ENCODE measurements at places on chromosomes 6 and 20.
A peak's percentile ranks its signal among the peaks of the same experiment; 100 is the strongest.

DNA sequence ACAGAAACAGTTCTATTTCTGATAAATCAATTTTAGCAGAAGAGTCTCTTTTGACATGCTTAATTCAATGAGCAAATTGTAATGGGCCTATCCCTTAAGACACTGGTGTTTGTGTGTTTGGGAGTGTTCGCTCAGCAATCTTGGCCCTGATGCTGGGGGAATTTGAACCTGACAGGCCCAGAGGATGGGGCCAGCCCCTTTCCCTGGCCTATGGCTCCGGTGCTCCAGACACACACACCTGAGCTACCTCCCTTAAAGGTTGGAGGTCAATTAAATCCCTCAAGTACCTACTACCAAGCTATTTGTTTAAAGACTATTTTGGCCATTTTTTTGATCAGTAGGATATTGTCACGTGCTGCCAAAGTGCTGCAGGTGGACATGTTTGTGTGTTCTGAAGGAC lies 549.3 kb downstream of the PRKN start:
- DNase-seq, result no peak

DNA sequence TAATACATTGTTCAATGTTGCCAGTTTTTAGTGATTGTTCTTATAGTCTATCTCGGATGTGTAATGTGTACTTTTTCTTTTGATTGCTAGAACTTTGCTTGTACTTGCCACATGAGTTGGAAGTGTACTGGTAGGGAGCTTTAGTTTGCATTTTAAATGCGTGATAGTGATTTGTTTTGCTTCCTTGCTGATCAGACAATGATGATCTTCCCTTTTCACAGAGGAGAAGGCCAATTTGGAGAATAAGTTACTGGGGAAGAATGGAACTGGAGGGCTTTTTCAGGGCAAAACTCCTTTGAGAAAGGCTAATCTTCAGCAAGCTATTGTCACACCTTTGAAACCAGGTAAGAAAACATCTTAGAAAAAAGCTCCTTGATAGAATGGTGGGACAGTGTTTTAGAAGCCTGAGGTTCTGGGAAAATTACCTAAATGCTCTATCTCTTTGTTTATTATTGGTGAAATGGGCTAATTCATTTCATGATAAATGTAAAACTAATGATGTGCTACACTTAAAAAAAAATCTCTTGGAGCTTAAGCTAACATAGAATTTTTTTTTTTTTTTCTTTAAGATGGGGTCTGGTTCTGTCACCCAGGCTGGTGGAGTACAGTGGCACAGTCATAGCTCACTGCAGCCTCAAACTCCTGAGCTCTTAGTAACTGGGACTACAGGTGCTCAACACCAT lies 20.9 kb downstream of the TPX2 start:
- DNase-seq, result no peak

DNA sequence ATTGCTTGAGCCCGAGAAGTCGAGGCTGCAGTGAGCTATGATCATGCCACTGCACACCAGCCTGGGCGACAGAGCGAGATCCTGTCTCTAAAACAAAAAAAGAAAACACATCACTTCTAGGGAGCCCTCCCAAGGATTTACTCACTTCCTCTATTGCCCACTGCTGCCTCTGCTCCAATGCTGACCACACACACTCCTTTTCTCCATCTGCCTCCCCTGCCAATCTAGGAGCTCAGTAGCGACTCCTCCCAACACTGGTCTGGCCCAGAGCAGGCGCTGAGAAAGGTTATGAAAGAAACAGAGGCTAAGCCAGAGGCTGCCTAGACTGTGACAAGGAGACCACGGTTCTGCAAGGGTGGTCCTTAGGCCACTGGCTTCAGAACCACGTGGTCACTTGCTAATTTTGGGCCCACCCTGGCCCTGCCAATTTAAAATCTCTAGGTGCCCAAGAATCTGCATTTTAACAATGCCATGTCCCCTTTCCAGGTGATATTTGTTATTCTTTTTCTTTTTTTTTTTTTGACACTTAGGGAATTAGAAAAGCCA lies 1.3 kb upstream of the E2F1 start:
- peak; percentile 18 for DNase-seq

GRCh38 chr20:54323227-54323734 lies 115.4 kb downstream of the PFDN4 start:
- no peak for DNase-seq

- DNase-seq, result no peak
Observed at GRCh38 chr6:108706649-108707048, 141.6 kb upstream of the ARMC2 start.

GRCh38 chr6:11769811-11770545 lies 8.6 kb downstream of the ADTRP start:
- DNase-seq, result no peak

DNA sequence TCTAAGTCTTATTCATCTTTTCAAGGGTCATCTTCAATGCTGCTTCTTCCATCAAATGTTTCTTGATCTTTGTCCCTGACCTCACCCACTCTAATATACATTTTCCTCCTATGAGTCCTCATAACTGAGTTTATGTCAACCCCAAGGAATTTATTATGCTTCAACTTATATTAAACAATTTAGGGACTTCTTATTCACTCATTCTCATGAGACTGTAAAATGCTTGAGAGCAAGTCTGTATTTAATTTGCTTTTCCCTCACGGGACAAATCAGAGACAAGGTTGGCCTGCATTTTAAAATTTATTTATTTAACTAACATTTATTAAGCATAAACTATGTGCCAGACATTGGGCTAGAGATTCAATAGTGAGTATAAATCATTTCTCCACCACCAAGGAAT lies 312.0 kb upstream of the NT5E start:
- DNase-seq, result no peak

GRCh38 chr6:31007694-31008093 lies 2.6 kb upstream of the MUC22 start:
- DNase-seq, result peak; percentile 77

DNA sequence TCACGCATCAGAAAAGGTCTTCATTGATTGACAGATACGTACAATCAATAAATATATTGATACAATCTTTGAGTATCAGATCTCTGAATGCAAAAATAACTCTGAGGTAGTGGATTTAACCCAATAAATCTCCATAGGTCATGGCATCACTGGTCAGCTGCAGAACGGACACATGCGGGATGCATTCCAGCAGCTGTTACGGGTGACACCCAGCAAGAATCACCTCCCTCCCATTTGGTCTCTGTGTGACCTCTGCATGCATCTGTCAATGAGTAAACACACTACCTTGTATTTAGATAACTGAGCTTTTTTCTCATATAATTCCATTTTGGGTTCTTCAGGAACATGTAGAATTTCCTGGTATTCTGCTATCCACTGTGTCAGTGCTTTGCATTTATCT lies 285.4 kb downstream of the SYNE1 start:
- no peak for DNase-seq

DNA sequence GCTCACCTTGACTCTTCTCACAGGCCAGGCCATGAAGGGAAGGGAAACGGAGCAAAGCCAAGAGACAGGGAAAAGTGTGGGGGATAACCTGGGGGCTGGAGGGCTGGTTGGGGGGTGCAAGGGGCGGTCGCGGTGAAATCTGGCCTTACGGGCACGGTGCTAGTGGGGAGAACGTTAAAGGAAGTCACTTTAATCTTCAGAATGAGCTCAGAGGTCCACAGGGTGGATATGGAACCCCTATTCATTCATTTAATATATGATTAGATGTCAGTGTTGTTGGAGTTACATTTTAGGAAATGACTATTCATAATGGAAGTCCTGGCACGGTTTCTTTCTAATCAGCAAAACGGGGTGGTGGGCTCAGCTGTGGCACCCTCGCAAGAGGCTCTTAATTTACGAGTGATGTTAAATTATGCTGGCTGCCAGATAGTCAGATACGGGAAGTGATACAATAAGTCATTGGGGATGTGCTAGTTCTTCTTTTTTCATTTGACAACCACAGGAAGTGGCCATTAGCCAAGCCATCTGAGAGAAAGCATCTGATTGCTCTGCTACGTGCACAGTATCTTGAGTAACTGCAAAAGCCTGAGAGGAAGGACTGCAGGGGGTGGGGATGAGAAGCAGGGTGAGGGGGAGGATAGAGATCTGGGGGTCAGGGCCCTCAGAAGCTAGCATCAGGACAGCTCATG lies 253.0 kb downstream of the QKI start:
- no peak for DNase-seq

GRCh38 chr20:24432046-24432442 lies 37.4 kb upstream of the SYNDIG1 start:
- DNase-seq, result peak; percentile 68

DNA sequence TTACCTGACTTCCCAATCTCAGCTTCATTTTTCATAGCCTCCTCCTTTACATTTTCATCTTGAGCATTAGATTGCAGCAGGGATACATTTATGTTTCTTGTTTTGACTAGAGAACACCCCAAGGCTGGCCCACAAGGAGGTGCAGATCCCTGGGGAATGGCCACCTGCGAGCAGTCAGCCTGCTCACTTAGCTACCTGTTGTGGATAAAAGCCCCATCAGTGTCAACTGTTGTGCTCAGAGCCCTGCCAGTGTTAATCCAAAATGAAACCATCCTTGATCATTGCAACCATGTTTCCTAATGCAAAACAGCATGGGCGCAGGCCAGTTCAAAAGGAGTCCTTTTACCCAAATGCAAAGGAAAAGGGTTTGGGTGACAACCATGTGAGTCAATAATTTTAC lies 50.8 kb downstream of the CNR1 start:
- DNase-seq, result no peak

DNA sequence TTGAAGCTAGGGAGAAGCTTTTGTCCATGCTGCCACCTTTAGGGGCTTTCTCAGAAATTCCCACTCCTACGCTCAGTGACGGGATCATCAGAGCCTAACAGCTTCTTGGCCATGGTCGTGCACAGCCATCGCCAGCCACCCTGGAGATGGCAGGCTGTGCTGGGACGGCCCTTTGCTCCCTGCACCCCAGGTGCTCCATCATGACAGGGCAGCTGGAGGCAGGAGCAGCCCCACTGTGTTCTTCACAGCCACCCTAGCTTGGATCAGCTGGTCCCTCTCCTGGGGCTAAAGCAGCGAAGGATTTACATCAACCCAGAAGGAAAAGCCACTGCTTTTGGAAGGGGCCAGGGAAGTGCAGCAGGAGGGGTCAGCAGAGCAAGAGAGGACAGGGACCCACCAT lies 235.9 kb downstream of the LY86 start:
- no peak for DNase-seq

GRCh38 chr6:169722362-169723199 lies 1.7 kb downstream of the PHF10 start:
- peak; percentile 69 for DNase-seq

- DNase-seq, result peak; percentile 76
Observed at GRCh38 chr6:160455541-160456213, 107.5 kb downstream of the SLC22A3 start.

DNA sequence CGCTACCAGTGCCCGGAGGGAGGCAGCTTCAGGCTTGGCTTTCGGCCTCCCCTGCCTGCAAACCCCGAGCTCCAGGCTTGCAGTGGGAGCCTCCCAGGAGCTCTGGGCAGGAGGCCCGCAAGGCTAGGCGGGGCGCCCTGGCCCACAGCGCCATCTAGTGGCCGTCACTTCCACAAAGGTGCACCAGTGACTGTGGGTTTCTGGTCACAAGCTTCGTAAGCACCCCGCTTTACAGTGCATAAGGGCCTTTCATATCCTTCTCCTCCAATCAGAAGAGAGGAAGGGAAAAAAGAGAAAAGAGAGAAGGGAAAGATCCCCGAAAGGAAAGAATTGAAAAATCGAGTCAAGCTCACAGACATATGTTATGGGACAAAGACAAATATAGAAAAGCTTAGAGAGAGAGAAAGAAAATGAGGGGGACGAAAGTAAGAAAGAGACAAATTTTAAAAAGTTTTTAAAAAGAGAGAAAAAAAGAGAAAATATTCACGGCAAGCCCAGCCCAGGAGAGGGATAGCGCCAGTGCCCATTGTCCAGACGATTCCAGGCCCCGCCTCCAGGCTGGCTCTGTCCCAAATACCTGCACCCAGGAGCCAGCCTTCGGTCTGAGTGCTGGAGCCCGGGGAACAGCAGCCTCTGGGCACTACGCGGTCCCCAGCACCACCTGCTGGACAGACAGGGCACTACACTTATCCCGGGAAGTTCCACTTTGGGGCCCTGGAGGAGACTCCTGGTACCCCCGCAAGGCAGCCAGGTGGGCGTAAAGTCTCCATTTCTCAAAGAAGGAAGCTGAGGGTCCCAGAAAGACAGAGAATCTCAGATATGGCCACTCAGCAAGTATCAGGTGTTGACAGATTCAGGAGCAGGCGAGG lies 207.1 kb downstream of the PREX1 start:
- DNase-seq, result peak; percentile 94

DNA sequence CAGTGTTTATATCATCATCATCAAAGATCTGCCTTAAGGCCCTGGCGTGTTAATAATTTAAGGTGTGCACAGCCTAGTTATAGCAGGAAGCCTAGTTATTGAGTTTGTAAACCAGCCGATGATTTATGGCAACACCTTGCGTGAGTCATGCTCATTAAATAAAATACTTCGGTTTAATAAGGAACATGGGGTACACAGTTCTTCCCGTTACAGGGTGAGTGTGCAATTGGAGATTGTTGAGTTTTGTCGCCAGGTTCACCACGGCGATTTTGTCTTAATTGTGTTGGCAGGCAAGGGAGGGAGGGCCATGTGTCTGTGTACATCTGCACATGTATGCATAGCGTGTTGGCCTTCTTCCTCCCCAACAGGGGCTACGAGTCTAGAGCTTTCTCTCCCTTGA lies 104.0 kb downstream of the TFAP2A start:
- DNase-seq, result no peak
